ENCODE measurements at places on chromosomes 2 and 18.

DNA sequence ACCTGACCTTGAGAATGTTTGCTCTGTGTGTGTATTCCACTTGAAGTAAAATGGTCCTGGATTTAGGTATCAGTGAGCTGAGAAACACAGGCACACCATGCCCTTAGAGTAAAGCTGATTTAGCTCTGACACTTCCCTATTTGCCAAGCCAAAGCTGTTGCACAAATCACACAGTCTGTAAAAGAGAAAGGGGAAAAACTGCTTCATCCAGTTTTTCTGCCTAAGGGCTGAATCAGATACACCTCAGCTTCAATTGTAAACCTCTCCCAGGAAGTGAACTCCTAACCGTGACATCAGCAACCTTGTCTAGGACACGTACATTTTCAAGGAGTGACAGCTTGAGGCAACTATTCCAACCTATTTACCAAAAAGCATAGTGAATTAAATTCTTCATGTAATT lies 150.4 kb downstream of the NR4A2 start:
- peak; percentile 96 for DNase-seq

DNA sequence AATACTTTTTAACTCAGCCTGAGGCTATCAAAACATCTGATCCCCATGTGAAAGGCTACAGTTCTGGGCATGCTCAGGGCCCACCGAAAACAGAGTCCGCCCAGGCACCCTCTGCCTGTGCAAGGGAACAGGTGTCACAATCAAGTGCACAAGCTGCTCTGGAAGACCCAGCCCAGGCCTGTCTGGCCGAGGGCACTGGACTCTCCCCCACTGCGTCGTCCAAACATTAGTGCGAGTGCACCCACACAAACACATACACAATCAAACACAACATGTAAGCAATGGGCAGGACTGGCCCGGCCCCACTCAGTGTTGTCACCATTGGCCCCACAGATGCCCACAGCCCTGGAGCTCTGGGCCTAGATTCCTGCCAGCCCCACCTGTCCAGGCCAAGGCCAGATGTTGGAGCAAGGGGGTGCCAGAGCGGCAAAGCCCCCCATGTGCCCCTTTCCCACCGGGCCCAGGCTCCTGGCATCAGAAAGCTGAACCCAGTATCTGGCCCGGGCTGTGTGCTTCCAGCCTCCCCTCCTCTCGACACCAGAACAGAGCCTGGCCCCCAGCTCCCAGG lies 617 bp upstream of the ALPG start:
- no peak for DNase-seq

GRCh38 chr18:48562075-48562474 lies 23.2 kb downstream of the CTIF start:
- no peak for DNase-seq

DNA sequence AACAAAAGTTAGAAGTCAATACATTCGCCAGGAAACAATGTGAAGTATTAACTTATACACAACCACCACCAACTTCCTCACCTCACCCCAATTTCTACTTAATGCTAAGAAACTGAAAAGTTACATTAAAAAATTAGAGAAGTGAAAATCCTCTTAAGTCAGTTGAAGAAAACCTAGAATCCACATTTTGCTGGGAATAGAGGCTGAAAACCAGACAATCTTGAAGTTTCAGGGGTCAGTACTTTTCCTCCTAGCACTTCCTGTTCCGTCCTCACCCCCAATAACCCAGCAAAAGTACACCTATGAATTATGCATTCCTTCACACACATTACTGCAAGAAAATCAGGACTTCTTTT lies 6.3 kb downstream of the YES1 start:
- DNase-seq = no peak

- DNase-seq = no peak
These were observed 330.5 kb downstream of the ETAA1 start for GRCh38 chr2:67727623-67728022.

GRCh38 chr2:776487-776886 lies 99.3 kb upstream of the TMEM18 start:
- no peak for DNase-seq

GRCh38 chr2:42191285-42192009 lies 22.3 kb downstream of the EML4 start:
- DNase-seq = no peak

DNA sequence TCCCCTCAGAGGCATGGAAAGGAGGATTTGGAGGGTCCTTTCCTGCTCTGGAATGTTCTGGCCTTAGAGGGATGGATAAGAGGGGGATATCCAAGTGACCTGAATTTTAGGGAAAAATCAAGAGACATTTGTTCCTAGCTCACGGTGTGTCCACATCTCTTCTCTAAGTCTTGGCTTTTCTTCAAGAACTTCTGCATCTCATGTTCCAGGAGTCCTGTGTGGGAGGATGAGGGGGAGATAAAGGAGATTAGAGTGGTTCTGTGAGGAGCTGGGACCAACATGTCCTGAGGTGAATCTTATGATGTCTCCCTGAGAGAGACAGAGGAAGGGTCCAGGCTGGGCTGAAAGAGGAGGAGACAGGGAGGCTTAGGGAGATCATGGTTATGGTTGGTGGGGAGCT lies 11.7 kb downstream of the EMX1 start:
- no peak for DNase-seq

- peak; percentile 69 for DNase-seq
These were observed 74.0 kb downstream of the MYO1B start for GRCh38 chr2:191319186-191319585.

GRCh38 chr2:134153294-134153880 lies 100.5 kb upstream of the MGAT5 start:
- DNase-seq = no peak

DNA sequence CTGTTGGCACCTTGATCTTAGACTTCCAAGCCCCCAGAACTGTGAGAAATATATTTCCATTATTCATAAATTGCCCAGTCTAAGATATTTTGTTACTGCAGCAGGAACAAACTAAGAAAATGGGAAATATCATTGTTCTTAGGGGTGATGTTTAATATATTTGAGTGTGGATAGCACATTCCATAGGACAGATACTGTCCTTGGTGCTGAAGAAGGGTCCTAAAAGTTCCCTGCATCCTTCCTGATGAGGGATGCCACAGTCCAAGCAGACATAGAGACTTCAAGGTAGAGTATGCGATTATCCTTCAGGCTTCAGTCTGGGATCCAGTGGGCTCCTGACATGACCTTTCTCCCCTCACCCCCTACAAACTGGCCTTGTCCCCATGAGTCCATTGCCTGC lies 689.0 kb downstream of the TDRD15 start:
- no peak for DNase-seq

DNA sequence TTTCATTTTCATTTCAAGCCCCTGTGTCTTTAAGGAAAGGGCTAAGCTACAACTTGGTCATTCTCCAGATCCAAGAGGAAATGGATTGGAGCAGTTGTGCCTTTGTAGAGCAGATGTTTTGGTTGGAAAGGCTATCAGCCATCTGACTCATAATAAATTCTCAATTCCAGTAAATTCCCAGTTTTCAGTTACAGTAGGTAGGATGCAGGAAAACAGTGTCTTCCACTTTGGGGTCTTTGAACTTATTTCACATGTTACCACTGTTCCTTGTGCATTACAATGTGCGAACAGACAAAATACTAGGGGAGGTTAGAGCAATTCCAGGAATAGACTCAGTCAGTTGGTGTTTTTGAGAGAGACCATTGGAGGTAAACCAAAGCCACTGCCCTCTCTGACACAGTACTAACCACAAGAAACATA lies 211.9 kb downstream of the BABAM2 start:
- peak; percentile 13 for DNase-seq

DNA sequence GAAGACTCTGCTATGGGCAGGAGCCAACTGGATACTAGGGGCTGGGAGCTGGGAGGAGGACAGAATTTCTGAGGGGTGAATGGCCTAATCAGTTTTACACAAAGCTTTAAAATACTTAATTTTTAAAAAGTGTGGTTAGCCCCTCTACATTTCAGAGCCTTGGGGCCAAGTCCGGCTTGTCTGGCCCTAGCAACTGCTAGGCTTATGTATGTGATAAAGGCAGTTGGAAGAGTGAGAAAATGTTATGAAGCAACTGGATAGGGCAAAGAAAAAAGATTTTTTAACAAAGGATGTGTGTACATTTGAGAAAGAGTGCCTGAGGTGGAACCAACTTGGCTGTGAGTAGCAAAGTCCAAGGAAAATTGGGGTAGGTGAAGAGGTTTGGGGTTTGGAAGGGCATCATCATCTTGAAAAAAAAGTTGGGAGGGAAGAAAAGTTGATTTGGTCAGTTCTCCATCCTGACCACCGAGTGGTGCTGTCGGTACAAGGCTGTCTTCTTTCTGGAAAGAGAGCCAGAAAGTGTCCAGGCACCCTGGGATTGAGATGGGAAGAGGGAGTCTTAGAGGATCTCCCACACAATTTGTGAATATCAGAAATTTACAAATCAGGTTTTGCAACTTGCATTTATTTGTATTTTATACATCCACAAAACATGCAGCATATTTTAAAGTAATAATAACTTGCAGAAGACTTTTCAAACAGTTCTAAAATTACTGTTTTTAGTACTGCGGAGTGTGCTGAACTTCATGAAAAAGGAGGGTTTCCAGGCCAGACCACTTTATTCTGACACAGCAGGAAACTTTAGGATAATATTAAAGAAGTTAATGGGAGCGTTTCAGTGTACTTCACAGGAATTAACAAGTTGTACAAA lies 10.5 kb upstream of the CDK15 start:
- peak; percentile 55 for DNase-seq

GRCh38 chr2:113754160-113754559 lies 2.3 kb downstream of the SLC35F5 start:
- no peak for DNase-seq

DNA sequence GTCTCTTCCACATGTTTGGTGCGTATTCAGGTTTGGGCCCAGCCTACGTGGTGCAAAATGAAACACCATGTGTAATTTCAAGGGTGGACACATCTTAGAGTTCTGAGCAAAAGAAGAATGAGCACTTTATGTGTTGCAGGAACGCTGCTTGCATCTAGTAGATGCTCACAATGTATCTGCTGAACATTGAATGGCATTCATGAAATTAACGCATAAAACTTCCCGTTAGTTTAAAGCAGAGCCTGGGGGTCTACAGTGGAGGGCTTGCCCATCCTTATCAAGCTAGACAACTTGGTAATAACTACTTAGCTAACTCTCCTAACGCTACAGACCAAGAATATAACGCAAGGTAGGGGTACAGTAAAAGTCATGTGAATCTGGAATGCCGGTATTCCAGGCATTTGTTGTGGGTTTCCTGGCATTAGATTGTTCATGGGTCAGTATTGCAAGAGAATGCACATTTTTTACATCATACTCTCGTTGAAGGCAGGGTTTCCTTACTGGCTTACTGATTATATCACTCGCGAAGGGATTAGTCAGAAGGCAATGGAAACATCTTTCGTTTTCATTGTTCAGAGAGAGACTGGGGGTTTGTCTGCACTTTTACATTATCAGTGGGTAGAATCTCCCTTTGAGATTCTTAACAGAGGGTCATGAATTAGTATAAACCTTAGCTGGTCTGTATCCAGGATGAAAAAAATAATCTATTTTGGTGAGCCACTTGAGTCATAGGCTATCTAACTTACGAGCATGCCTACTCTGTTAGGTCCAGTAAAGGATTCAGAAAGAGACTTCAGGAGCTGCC lies 229.5 kb upstream of the EPAS1 start:
- DNase-seq = peak; percentile 62

GRCh38 chr2:118689033-118689432 lies 158.4 kb downstream of the EN1 start:
- DNase-seq = no peak

DNA sequence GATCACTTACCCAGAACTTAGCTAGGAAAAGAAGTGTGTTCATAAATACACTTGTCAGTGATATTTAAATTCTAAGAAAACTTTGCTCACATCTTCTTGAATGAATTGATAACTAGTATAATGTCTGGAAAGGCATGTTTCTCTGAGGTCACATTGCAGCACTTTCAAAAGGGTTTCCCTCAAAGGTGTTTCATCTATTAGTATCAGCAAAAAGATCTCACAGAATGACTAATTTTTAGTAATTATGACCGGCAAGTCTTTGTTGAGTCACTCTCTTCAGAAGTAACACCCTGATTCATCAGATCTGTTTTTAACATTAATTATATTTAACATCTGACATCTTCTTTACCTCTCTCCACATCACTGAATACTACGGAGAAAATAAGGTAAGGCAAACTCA lies 222.3 kb downstream of the IKZF2 start:
- peak; percentile 75 for DNase-seq

GRCh38 chr2:79882548-79882947 lies 369.7 kb downstream of the CTNNA2 start:
- DNase-seq = no peak

DNA sequence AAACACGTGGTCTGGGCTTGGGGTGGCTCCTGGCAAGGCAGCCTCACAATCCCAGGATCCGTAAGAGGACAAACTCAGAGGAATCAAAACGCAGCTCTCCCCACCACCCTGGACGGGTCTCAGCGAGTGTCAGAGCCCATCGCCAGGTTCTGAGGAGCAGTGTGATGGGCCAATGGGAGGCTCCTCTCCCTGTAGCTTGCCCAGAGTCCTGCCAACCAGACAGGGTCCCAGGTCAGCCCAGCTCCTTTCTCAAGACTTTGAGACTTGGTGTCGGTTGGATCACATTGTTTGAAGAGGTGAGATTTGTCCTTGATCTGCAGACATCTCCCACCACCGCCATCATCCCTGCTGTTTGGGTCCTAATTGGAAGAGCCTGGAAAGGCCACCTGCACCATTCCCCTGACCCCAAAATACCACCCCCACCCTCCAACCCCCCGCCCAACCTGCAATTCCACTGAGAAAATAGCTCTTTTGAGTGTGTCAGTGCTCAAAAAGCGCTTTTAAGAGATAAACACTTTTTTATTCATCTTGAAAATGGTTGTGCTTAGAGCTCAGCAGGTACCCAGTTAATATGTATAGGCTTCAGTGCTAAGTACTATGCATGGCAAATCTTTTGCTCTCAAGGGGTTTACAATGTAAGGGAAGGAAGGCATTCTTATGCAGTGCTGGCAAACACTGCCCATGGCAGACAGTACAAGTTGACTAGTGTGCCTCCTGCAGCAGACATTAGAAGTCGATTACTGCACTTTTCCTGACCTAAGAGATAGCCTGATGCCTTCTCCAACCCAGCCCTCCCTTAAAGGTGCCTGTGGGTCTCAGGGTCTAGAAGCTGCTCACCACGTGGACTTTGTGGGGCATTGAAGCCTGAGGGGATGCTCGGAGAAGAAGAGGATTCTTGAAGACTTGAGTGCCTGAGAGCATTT lies 50.6 kb downstream of the GLI2 start:
- DNase-seq = no peak

DNA sequence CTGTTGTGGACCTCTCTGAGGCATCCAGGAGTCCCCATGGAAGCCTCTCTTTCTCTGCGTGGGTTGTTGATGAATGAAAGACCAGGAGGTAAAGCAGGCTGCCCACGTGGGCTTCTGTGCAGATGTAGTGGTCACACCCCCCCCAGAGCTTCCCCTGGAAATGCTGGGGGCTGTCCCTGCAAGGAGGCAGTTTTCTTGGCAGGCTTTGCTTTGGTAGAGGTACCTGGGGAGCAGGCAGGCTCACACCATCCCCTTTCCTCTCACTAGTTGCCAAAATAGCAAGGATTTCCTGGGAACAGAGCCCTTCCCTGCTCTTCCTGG lies 97.6 kb upstream of the MAP3K20 start:
- no peak for DNase-seq

DNA sequence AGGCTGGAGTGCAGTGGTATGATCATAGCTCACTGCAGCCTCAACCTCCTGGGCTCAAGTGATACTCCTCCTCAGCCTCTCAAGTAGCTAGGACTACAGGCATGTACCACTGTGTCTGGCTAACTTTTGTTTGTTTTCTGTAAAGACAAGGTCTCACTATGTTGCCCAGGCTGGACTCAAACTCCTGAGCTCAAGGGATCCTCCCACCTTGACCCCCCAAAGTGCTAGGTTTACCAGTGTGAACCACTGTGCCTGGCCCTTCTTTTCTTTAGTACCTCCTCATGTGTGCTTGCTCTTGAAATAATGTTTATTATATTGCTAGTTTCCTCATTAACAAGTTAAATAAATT lies 19.0 kb upstream of the COBLL1 start:
- DNase-seq = no peak

GRCh38 chr18:53625997-53626599 lies 598.4 kb downstream of the MBD2 start:
- DNase-seq = no peak

All from mammary epithelial cell (primary cell).